ENCODE measurements at places on chromosomes 11 and 22. TPM values are rescaled to one million over a fixed set of nuclear protein-coding genes. Genes with fewer than 3 reads are reported as not detected.

PAX6 gene
- total RNA-seq: 0.26 TPM

IFITM10 gene
- 7.7 TPM for total RNA-seq

PRR5 gene
- total RNA-seq: 0.44 TPM

LARGE2 gene
- total RNA-seq: not detected

SIK3 gene
- total RNA-seq: 16.9 TPM

TNNT3 gene
- total RNA-seq: 0.25 TPM

CRYBB3 gene
- total RNA-seq: not detected

C22orf42 gene
- not detected for total RNA-seq

FOLR3 gene
- total RNA-seq: 0.13 TPM

AIFM3 gene
- 0.53 TPM for total RNA-seq

OR4A15 gene
- total RNA-seq: not detected

GAS2 gene
- total RNA-seq: 2.0 TPM

MRGPRE gene
- 0.12 TPM for total RNA-seq

PYGM gene
- total RNA-seq: 1.3 TPM

GDPD5 gene
- 5.5 TPM for total RNA-seq

DDX10 gene
- 16.8 TPM for total RNA-seq

KCNK4 gene
- not detected for total RNA-seq

PTGDR2 gene
- total RNA-seq: not detected

SPTY2D1 gene
- 15.2 TPM for total RNA-seq

NXPE2 gene
- total RNA-seq: 0.06 TPM

NCAM1 gene
- 0.13 TPM for total RNA-seq

GALNT18 gene
- total RNA-seq: 2.5 TPM

SHISAL1 gene
- 5.7 TPM for total RNA-seq

SCN3B gene
- 0.13 TPM for total RNA-seq

H19 gene
- not detected for total RNA-seq

GRM5 gene
- total RNA-seq: 0.06 TPM

HEPACAM gene
- total RNA-seq: not detected
